ENCODE measurements at places on chromosomes 4 and X.
A peak's percentile ranks its signal among the peaks of the same experiment; 100 is the strongest.

- DNase-seq = no peak
Measured at GRCh38 chr4:12487000-12487399, 997.1 kb downstream of the RAB28 start.

DNA sequence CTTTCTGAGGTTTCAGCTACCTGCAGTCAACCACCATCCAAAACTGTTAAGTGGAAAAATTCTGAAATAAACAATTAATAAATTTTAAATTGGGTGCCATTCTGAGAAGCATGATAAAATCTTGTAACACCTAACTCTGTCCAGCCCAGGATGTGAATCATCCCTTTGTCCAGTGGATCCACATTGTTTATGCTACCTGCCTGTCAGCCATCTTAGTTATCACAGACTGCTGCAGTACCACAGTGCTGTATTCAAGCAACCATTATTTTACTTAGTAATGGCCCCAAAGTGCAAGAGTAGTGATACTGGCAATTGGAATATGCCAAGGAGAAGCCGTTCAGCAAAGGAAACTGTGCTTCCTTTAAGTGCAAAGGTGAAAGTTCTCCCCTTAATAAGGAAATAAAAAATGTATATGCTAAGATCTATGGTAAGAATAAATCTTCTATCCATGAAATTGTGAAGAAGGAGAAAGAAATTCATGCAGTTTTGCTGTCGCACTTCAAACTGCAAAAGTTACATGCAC lies 20.6 kb downstream of the CAMK2D start:
- DNase-seq = no peak

DNA sequence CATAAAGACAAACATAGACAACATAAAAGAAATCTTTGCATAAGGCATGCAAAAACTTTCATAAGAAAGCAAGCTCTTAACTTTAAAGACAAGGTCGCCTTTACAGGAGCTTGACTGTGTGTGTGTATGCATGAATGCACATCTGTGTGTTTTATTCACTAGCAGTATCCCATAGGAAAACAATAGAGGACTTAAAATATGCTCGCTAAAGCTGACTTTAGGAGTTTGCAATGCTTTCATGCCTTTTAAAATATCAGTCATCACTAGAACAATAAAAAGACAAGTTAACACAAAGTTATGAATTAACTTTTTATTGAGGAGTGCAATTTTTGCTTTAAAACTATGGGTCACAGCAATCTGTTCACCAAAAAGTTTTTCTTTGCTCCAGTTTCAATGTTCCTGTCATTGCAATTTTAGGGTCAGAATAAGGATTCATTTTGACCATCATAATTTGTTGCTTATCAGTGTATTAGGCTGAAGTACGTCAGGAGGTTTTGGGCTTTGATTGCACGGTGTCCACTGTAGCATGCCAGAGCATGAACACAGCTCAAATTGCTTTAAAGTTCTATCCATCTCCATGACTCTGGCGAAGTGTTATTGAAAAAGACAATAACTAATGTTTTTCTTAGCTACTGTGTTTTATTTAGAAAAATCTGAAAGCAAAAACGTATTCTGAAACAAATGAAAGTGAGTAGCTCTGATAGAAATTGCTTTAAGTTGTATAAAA lies 36.9 kb downstream of the ANXA10 start:
- no peak for DNase-seq

- DNase-seq = no peak
Measured at GRCh38 chr4:179586460-179586859, 2144.2 kb upstream of the AGA start.

- DNase-seq = peak; percentile 77
Measured at GRCh38 chrX:20252381-20253231, 14.1 kb downstream of the RPS6KA3 start.

GRCh38 chr4:173433447-173433846 lies 34.5 kb upstream of the SCRG1 start:
- no peak for DNase-seq

DNA sequence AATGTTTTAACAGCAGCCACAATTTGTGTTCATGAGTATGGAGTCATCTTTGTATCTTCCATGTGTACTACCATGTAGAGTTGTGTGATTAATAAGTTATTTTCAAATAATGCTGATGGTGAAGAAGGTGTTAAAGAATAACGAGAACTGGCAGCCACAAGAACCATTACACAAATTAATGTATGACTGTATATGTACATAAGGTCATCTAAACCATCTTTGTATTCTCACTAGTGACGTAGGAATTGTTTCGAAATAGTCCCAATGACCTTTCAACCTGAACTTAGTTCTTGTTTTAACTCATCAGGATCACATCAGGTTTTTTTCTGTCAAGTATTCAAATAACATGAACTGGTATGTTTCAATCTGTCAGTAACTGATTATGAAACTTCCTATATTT lies 48.3 kb upstream of the NOCT start:
- DNase-seq = no peak
